ENCODE measurements at places on chromosomes 2 and 18.

- no peak for DNase-seq
Observed at GRCh38 chr2:70091816-70092215, 4.5 kb downstream of the PCBP1 start.

GRCh38 chr2:62704654-62705006 lies 883 bp upstream of the EHBP1 start:
- no peak for DNase-seq

DNA sequence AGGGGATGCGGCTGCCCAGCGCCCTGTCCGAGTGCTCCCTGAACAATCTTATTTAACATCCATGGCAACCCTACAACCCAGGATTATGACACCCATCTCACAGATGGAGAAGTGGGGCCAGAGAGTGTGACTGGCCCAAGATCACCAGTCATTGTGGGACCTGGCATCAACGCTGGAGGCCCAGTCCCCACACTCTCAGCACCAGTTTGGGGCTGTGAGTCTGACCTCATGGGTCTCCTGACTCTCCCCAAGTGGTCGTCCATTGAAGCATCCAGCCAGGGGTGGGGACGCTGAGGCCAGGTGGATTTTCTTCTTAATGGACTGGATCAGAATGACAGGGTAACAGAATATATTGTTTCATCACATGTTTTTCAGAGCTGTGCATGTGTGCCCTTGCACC lies 24.5 kb downstream of the MAL start:
- DNase-seq: no peak

- peak; percentile 18 for DNase-seq
Observed at GRCh38 chr2:212665948-212666347, 127.3 kb upstream of the ERBB4 start.

DNA sequence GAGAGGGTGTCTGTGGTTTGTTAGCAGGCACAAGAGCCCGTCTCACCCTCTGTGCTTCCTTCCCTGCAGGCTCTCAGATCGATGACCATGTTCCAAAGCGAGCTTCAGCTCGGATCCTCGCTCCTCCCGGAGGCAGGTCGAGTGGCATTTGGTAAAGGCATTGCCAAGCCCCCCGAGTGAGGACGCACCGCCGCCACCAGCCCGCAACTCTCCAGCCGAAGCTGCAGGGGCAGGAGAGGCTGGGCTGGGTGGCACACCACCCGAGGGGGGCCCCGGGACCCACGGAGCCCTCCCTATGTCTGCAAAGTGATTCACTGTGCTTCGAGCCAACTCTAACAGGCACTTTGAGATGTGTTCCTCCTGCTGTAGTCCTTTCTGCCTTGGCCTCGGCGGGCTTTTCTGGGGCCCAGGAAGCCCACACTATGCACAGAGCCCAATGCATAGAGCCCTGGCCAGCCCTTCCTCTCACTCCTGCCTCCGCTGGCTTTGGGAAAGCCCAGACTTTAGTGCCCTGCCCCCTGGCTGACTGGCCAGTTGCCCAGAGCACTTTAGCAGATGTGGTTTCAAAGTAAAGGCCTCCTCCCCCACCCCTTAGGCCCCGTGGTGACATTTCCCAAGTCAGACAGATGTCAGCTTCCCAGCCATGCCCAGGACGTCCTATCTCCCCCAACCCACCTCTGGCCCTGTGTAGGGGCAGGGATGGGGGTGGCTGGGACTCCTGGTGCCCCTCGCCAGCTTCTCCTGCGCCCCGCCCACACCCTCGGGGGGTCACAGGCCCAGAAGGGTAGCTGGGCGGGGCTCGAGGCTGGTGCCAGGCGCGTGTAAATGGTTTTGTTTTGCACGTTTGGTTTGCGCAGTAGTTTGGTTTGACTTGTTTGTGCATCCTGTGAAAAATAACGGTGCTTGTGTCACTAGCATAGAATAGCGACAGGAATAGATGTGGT lies 23.3 kb upstream of the MAPRE3 start:
- peak; percentile 24 for DNase-seq

- DNase-seq: no peak
Observed at GRCh38 chr2:19809206-19809605, 92.6 kb downstream of the TTC32 start.

- DNase-seq: no peak
Observed at GRCh38 chr2:217286833-217287232, 427.0 kb upstream of the TNP1 start.

GRCh38 chr2:113976277-113976928 lies 86.5 kb downstream of the ACTR3 start:
- DNase-seq: no peak

DNA sequence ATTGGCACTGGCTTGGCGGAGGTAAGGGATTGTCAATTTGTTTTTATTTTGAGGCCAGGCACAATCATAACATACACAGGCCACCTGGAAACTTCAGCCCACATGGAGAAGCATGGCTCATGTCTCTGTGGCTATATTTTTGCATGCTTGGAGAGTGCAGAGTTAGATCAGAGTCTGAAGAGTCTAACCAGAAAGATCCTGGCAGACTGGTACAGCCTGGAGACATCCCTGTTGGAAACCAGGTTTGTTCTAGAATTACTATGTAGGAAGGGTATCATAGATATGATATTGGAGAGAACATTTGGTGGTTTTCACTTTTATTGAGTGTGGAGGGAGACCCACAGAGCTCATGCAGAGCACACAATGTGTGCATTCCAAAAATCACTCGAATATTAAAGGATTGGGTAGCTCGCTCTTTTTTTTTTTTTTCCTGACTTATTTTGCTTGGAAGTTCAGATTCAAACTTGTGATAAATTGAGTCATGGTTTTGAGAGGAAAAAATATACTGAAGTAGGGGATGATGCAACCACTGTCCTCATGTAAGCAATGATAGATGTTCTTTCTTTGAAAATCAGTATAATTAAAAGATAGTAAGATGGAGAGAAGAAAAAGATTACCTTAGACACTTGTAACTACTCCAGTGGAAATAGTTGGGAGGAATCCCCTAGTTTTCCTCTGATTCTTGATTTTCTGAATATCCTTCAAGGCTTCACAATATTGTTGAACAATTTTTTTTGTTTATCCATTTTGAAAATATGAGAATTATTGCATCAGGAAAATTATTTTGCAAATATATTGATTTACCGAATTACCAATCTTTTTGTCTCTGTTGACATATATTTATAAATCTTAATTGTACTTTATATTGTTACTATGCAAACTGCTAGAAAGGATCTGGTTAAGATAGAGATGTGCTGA lies 185.7 kb upstream of the ZEB2 start:
- DNase-seq: no peak

GRCh38 chr2:58938988-58939387 lies 697.9 kb upstream of the FANCL start:
- DNase-seq: no peak

DNA sequence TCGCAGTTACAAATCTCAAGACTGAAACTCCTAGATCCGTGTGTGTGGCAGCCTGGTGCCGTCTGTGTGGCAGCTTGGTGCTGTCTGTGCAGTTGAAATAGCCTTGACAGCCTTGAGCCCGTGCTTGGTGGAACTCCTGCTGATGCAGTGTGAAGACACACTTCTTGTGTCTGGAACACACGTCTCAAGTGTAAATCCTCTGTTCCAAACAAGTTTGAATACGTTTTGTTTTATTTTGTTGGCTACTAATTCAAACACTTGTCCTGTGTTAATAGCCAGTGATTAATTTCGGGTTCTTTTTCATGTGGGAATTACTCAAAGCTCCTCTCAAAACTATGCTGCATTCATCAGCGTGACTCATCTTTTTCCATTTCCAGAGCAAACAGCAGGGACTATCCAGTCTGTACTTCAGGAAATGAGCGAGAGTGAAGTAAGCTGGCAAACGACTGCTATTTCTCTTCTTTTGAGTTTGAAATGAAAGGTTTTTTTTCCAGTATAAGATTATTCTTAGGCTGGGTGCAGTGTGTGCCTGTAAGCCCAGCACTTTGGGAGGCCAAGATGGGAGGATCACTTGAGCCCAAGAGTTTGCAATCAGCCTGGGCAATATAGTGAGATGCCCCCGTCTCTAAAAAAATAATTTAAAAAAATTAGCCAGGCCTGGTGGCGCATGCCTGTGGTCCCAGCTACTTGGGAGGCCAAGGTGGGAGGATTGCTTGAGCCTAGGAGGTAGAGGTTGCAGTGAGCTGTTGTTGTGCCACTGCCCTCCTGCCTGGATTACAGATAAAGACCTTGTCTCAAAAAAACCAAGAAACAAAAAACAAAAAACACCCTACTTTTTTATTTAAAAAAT lies 152.9 kb downstream of the SPP2 start:
- no peak for DNase-seq

- DNase-seq: no peak
Observed at GRCh38 chr2:100198461-100199230, 56.3 kb upstream of the AFF3 start.

- no peak for DNase-seq
Observed at GRCh38 chr2:73997813-73998212, 13.1 kb downstream of the TET3 start.

- DNase-seq: no peak
Observed at GRCh38 chr2:37098416-37099118, 14.2 kb downstream of the GPATCH11 start.

GRCh38 chr2:200624026-200624425 lies 38.2 kb downstream of the AOX1 start:
- DNase-seq: no peak

GRCh38 chr2:239472235-239472775 lies 71.5 kb upstream of the HDAC4 start:
- DNase-seq: no peak

DNA sequence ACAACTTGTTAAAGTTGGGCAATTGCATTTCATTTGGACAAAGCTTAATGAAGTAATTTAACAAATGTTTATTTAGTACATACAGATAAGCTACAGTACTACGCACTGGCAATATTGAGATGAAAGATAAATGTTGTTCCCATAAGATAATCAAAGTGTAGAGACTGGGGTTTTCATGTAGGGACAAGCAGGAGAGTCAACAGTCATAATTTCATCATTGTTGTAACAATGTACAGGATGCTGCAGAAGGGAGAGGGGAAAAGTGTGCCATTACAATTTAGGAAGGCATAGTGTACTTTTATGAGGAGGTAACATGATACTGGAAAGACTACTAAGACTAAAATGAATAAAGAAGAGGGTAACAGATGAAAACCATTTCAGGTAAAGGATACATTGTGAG lies 441.6 kb downstream of the ERBB4 start:
- DNase-seq: no peak

DNA sequence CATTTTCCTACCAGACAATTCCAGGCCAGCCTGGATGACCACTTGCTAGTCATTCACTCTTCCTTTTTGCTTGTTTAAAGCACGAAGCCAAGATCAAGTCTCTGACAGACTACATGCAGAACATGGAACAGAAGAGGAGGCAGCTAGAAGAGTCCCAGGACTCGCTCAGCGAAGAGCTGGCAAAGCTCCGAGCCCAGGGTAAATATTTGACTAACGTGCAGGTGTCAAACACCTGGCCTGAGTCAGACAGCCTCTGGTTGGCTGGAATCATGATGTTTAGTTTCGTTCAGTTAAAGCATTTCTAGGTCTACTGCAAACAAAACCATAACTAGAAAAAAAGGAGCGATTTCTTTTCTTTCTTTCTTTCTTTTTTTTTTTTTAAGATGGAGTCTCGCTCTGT lies 44.2 kb upstream of the LYPD6B start:
- DNase-seq: no peak

GRCh38 chr2:119809339-119810048 lies 49.8 kb downstream of the PTPN4 start:
- DNase-seq: no peak

- no peak for DNase-seq
Observed at GRCh38 chr2:52365946-52366345, 1334.0 kb upstream of the NRXN1 start.

GRCh38 chr2:165637396-165637795 lies 156.7 kb downstream of the GALNT3 start:
- DNase-seq: no peak

DNA sequence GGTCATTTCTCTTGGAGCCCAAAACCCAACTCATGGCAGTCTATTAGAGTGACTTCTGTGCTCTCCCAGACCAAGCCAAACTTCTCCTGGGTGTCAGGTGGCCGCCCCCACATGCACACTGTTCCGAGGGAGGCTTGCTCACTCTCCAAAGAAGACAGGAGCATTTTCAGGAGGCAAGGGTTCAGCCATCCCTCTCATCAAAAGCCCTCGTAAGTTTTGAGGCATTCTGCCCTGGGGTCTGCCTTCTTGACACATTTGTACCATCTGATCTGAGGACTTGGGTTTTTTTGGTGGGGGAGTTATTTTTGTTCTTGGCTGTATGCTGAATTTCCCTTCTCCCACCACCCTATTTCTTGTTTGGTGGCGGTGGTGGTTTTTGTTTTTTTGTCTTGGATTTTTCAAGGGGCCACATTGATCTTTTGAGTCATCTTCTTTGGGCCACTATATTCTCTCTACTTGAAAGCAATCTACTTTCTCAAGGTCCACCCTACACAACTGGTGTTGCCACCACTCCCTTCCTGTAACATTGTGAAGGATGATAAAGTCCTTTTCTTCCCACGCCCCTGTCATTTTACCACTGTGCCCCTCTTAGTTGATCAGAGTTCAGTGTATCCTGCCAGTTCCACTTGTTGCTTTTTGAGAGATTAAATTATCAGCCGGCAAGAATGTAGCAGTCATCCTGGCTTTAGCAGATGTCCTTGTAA lies 255.8 kb downstream of the CYP26B1 start:
- no peak for DNase-seq

GRCh38 chr2:236859908-236860307 lies 225.8 kb upstream of the COPS8 start:
- DNase-seq: no peak

DNA sequence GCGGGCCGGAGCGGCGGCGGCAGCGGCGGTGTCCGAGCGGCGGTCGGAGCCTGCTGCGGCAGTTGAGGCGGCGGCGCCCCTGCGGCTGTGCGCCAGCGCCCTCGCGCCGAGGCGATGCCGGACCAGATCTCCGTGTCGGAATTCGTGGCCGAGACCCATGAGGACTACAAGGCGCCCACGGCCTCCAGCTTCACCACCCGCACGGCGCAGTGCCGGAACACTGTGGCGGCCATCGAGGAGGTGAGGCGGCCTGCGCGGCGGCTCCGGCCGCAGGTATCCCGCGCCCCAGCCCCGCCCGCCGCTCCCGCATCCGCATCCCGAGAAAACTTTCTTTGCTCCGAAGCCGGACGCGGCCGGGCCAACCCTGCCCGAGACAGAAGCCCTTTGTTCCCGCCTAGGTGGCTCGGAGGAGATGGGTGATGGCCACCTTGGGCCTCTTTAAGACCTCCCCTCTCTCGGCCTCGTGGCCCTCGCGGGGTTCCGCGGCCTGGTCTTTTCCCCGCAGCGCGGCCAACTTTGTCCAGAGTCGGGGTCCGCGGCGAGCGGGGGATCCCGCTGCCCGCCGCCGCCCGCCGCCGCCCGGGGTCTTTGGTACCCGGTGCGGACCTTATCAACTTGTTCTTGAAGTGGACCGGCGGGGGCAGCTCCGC lies 504 bp downstream of the ASAP2 start:
- DNase-seq: no peak

- peak; percentile 30 for DNase-seq
Observed at GRCh38 chr2:9666306-9666705, 35.5 kb upstream of the YWHAQ start.

DNA sequence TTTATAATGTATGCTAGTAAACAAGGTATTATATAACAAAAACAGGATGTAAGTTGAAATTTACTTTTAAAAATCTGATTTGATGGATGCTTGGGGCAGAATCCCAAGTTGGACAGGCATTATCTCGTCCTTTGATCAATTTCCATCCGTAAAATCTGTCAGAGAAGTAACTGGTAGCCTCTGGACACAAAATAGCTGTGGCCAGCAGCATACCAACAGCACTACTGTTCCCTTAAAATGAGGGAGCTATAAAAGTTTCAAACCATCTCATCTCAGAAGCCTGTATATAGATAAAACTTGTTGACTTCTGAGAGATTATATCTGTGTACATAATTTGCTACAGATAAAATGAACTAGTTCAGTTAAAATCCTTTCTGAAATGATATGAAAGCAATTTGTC lies 14.7 kb upstream of the METAP1D start:
- DNase-seq: no peak

GRCh38 chr2:231795525-231796327 lies 9.5 kb downstream of the COPS7B start:
- DNase-seq: peak; percentile 60
